Keratinocyte (primary cell): ENCODE measurements at places on chromosomes 3 and 15. TPM values are rescaled to one million over a fixed set of nuclear protein-coding genes. Genes with fewer than 3 reads are reported as not detected.

GRCh38 chr15:71341811-71342550, 226.7 kb downstream of the THSD4 start:
- no peak for DNase-seq

GRCh38 chr3:125292015-125292414, 79.5 kb upstream of the SLC12A8 start:
- DNase-seq, result no peak

Gene ABHD2
- 22.8 to 32.9 TPM (median 23.0 TPM) in 3 replicates for polyA plus RNA-seq

Gene ADAMTS17
- 0.18 to 0.40 TPM (median 0.18 TPM) in 3 replicates for polyA plus RNA-seq

Gene GRK7
- not detected in 3 replicates for polyA plus RNA-seq

- peak; percentile 36 for DNase-seq
Measured at GRCh38 chr3:71258116-71258515, 325.4 kb downstream of the FOXP1 start.
